ENCODE measurements at places on chromosomes 13 and 19. TPM values are rescaled to one million over a fixed set of nuclear protein-coding genes. Genes with fewer than 3 reads are reported as not detected.

RUBCNL gene
- not detected for total RNA-seq

CACNG7 gene
- total RNA-seq: not detected

SHISA2 gene
- total RNA-seq: 0.07 TPM

KLK2 gene
- total RNA-seq: not detected

CCNA1 gene
- total RNA-seq: not detected

ZNF564 gene
- 7.4 TPM for total RNA-seq

ZNF541 gene
- 0.44 TPM for total RNA-seq

GRCh38 chr19:8880868-8881488 lies 48.8 kb downstream of the MBD3L1 start:
- no peak overlapping the region for H3K27ac ChIP-seq
- DNase-seq: no peak
- no peaks in the 10 kb centered on the region for H3K27me3 ChIP-seq
- no peaks in the 10 kb centered on the region for H3K36me3 ChIP-seq
- no peak overlapping the region for H3K4me3 ChIP-seq

DNA sequence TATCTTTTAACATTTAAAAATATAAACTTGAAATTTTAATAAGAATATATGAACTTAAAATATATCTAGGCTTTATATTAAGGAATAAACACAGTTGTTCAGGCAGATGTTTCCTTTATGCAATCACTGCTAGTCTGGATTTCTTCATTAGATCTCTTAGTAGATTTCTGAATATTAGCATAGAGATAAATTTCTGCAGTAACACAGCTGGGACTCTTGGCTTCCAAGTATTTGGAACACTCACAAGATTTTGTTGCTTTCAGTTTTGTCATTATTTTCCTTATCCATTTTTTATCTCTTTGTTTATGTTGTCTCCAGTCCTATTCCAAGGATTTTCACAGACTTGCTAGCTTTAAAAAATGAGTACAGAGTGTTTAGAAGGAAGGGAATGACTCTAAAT lies 857.1 kb downstream of the GPC5 start:
- DNase-seq: no peak
- no peaks in the 10 kb centered on the region for H3K36me3 ChIP-seq
- no peaks in the 10 kb centered on the region for H3K27me3 ChIP-seq
- no peak overlapping the region for H3K27ac ChIP-seq
- no peaks in the 10 kb centered on the region for H3K4me1 ChIP-seq
- H3K4me3 ChIP-seq: no peak overlapping the region

- no peak overlapping the region for H3K27ac ChIP-seq
- no peak for DNase-seq
- no peaks in the 10 kb centered on the region for H3K4me1 ChIP-seq
Measured at GRCh38 chr13:106295971-106296370, 239.5 kb downstream of the EFNB2 start.

DNA sequence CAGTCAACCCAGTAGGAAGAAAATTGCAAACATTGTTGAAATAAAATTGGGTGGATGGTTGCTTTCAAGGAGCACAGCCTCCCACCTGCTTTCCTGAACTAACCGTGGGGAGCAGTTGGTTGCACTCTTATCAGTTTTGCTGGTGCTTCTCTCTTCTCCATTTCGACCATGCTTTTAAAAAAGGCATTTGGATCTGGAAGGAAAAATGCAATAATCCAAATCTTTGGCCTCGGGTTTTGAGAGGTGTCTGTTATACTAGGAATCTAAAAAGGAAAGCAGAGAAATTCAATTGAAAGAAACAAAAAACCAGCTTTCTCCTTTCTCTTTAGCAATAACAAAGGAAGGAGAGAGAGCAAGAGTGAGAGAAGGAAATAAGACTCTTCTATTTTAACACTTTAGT lies 113.6 kb upstream of the ARGLU1 start:
- DNase-seq: no peak
- H3K27me3 ChIP-seq: no peaks in the 10 kb centered on the region
- H3K27ac ChIP-seq: no peak overlapping the region
- H3K4me1 ChIP-seq: no peaks in the 10 kb centered on the region

- no peaks in the 10 kb centered on the region for H3K4me1 ChIP-seq
- no peak for DNase-seq
- H3K27me3 ChIP-seq: no peaks in the 10 kb centered on the region
- H3K27ac ChIP-seq: no peak overlapping the region
- H3K36me3 ChIP-seq: no peaks in the 10 kb centered on the region
Measured at GRCh38 chr13:23134542-23134941, 46.2 kb upstream of the SGCG start.

DNA sequence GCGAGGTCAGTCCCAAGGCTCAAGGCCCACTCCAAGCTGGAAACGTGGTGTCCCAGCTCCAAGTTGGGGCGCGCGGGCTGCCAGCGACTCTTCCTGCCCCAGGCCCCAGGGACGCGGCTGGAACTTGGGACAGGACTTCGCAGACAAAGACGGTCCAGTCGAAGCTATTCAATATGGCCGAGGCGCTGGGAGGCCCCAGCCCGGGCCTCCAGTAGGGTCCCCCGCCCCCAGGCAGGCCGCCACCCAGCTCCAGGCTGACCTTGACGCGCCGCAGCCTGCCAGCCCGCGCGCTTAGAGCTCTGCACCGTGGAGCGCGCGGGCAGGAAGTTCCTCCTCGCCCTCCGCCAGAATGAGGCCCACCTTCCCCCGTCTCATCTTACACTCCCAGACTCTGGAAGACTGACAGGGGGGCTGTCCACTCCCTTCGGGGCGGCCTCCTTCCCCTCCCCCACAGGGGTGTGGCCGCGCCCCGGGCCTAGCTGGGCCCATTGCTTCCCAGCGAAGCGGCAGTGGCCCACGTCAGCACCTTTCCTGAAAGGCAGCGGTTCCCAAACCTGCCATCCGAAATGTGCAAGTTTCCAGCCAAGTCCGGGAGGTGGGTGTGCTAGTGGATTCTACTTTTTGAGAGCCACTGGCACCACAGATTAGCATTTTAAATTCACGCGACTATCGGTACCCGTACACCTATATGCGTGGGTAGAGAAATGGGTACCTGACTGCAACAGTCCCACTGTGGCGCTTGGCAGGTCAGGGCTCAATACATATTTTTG lies at the start of gene CCDC8:
Gene CCDC8 (minus strand): TSS at position 303 of the 770 bp plus-strand sequence. CDS start 754 bp downstream, outside the sequence.
- peaks cover 26% of the 10 kb centered on the region for H3K27me3 ChIP-seq
- no peaks in the 10 kb centered on the region for H3K36me3 ChIP-seq
- no peak within 1 kb of the TSS for H3K4me3 ChIP-seq
- no peak for DNase-seq

DNA sequence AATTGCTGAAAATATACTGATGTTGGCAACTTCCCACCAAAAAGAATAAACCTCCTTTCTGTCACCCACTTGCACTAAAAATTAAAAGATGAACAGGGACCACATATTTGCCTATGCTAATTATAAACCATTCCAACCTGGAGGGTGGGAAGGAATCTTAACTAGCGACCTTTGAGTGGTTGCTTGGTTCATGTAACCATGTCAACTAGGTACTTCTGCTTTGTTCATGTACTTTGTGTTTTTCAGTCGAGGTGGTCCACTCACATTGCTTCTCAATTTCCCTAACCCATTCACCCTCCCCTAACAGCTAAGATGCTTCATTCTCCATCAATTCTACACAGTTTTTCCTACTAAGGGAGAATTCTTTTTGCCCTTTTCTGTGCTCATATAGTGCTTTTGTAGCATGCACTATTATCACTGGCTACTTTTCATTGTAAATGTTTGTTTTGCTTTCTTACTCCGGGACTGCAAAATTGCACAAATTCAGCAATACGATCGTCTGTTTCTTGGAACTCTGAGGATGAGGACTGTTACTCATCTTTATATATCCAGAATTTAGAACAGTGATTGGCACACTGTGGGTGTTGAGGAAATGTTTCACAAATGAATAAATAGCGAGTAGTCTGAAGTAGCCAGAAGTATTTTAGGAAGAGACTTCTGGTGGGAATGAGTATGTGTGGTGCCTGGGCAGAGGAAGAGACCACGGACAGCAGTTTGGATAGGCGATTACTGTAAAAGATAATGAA lies 187.5 kb downstream of the GPC6 start:
- H3K4me3 ChIP-seq: no peak overlapping the region
- H3K4me1 ChIP-seq: no peaks in the 10 kb centered on the region
- H3K27me3 ChIP-seq: no peaks in the 10 kb centered on the region
- H3K36me3 ChIP-seq: no peaks in the 10 kb centered on the region
- no peak overlapping the region for H3K27ac ChIP-seq

- no peak overlapping the region for H3K27ac ChIP-seq
- no peaks in the 10 kb centered on the region for H3K36me3 ChIP-seq
- H3K4me3 ChIP-seq: no peak overlapping the region
- H3K27me3 ChIP-seq: no peaks in the 10 kb centered on the region
- DNase-seq: no peak
- H3K4me1 ChIP-seq: no peaks in the 10 kb centered on the region
Measured at GRCh38 chr19:3346677-3347353, 19.6 kb upstream of the NFIC start.

DNA sequence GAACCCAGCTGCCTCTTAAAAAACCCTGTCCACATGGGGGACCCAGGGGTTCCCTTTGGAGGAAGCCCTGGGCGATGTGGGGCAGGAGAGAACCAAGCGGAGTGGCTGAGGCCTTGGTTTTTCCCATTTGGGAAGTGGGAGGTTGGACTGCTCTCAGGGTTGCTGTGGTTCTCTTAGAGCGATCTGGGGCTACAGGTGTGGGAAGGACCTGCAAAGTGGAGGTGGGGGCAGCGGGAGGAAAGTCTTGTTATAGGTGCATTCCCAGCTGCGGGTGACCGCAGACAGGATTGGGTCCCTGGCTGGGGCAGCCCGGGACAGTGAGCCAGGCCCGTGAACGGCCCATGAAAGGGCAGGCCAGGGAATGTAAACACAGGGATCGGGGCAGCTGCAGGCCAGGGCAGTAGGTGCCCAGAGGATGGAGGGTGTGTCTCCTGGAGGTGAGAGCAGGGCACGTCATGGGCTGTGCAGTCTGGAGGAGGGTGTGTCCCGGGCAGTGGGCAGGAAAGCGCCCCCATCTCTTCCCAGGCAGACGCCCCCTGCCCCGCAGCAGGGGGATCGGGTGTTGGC lies 814 bp downstream of the SLC25A23 start:
- H3K27ac ChIP-seq: peak overlapping the region; percentile 65
- H3K27me3 ChIP-seq: no peaks in the 10 kb centered on the region
- DNase-seq: no peak
- peaks cover 5% of the 10 kb centered on the region for H3K4me1 ChIP-seq
- H3K36me3 ChIP-seq: peaks cover 11% of the 10 kb centered on the region

- no peaks in the 10 kb centered on the region for H3K4me1 ChIP-seq
- H3K27ac ChIP-seq: no peak overlapping the region
- H3K27me3 ChIP-seq: no peaks in the 10 kb centered on the region
- H3K36me3 ChIP-seq: no peaks in the 10 kb centered on the region
Measured at GRCh38 chr13:33372251-33372919, 86.8 kb upstream of the STARD13 start.

DNA sequence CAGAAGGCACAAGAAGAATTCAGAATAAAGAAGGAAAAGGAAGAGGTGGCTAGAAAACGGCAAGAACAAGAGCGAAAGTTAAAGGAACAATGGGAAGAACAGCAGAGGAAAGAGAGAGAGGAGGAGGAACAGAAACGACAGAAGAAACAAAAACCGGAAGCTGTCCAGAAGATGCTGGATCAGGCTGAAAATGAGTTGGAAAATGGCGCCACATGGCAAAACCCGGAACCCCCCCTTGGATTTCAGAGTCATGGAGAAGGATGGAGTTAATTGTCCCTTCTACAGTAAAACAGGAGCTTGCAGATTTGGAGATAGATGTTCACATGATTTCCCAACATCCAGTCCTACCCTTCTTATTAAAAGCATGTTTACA lies 6.7 kb downstream of the CD209 start:
- H3K36me3 ChIP-seq: no peaks in the 10 kb centered on the region
- no peak overlapping the region for H3K4me3 ChIP-seq
- DNase-seq: no peak
- no peaks in the 10 kb centered on the region for H3K27me3 ChIP-seq
- no peak overlapping the region for H3K27ac ChIP-seq

DNA sequence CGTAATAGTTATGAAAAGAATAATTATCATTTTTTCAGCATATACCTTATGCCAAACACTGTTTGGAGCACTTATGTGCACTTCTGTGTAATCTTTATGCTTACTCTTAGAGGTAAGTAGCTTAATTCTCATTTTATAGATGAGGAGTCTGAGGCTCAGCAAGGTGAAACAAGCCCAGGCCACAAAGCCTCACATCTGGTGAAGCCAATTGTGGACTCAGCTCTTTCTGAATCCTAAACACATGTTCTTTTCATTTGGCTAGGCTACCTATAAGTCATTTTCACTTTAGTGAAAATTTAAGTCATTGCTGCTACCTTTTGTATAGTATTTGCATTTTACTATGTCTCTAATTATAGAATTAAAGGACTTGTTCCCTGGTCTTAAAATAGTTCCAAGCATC lies 84.0 kb downstream of the CYSLTR2 start:
- H3K36me3 ChIP-seq: no peaks in the 10 kb centered on the region
- H3K27me3 ChIP-seq: no peaks in the 10 kb centered on the region
- no peak for DNase-seq
- H3K27ac ChIP-seq: no peak overlapping the region
- H3K4me3 ChIP-seq: no peak overlapping the region
- no peaks in the 10 kb centered on the region for H3K4me1 ChIP-seq

GRCh38 chr13:39281539-39282150 lies 243.4 kb downstream of the NHLRC3 start:
- no peak for DNase-seq
- H3K4me3 ChIP-seq: no peak overlapping the region
- no peaks in the 10 kb centered on the region for H3K4me1 ChIP-seq
- H3K36me3 ChIP-seq: no peaks in the 10 kb centered on the region

DNA sequence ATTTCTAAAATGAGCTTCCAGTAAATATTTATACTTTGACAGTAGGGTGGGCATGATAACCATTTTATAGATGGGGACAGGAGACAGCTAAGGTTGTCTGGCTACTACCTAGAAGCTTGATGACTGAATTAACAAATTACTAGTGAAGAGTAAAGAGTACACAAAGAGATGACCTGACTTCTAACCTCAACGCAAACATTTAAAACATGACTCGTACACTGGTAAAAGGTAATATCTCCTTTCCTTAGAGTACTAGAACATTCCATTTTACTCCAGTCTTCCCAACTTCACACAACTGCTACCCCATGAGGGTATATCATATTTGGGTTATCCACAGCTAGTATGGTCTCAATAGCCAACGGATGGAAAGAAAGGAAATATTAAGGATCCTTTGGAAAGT lies 258.9 kb downstream of the FOXO1 start:
- H3K4me1 ChIP-seq: peaks cover 3% of the 10 kb centered on the region
- no peaks in the 10 kb centered on the region for H3K27me3 ChIP-seq
- no peak for DNase-seq

DNA sequence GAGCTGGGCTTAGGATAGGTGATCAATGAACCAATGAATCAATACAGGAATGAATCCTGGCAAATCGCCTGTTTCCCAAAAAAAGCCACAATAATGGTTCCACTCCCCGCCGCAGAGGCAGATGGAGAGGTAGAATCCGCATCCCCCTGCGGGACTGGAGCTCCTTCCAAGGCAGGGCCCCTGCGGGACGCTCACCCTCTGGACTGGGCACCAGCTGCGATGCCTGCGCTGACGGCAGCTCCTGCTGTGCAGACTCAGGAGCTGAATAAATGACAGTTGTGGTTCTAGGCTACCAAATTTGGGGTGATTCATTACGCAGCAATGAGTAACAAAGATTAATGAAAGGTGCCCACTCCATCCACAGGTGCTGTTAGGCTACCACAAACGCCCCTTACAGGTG lies 8.8 kb upstream of the CDC34 start:
- DNase-seq: no peak
- no peaks in the 10 kb centered on the region for H3K4me1 ChIP-seq
- H3K4me3 ChIP-seq: no peak overlapping the region
- no peak overlapping the region for H3K27ac ChIP-seq
- H3K27me3 ChIP-seq: no peaks in the 10 kb centered on the region

Data from CD8-positive, alpha-beta memory T cell (primary cell).